ENCODE measurements at places on chromosomes 7 and 10.
A peak's percentile ranks its signal among the peaks of the same experiment; 100 is the strongest.

DNA sequence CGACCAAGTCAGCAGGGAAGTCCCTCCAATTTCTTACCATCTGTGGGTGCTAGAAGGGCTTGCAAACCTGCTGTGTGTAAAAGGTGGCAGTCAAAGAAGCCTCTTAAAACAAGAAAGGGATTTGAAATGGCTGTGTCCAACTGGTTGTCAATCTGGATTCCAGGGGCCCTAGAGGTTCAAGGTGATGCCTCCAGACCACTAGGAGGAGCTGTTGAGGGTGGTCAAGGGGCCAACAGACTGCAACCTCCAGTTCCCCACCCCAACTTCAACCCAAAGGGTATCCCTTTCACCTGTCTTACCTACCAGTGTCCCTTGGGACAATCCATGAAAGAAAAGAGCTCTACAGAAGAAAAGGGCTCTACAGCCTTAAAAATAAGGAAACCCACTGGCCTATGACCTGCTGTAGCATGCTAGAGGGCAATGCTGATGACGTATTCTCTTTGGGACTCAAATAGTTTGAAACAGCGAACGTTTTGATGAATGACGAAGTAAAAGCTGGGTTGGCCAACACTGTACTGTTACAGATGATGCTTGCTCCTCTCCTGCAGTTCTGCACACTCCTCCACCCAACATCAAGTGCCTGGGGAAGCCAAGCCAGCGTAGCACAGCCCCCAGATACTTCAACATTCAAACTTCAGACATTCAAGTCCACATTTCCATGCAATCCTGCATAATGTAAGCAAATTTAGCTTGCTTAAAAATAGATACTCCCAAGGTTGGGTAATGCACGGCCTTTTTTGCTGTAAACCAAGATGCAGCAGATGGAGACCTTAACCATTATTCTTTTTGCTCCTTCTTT, 45.9 kb upstream of the WDR11 start:
- no peak for DNase-seq

GRCh38 chr7:73964786-73965185, 63.2 kb upstream of the ELN start:
- no peak for DNase-seq

GRCh38 chr7:141115965-141116364, 42.1 kb downstream of the TMEM178B start:
- no peak for DNase-seq

GRCh38 chr7:47293884-47294555, 287.9 kb downstream of the TNS3 start:
- DNase-seq = no peak

- no peak for DNase-seq
Measured at GRCh38 chr10:44376472-44377099, 8.3 kb downstream of the CXCL12 start.

GRCh38 chr10:3811291-3811870, 26.4 kb upstream of the KLF6 start:
- DNase-seq = peak; percentile 95

DNA sequence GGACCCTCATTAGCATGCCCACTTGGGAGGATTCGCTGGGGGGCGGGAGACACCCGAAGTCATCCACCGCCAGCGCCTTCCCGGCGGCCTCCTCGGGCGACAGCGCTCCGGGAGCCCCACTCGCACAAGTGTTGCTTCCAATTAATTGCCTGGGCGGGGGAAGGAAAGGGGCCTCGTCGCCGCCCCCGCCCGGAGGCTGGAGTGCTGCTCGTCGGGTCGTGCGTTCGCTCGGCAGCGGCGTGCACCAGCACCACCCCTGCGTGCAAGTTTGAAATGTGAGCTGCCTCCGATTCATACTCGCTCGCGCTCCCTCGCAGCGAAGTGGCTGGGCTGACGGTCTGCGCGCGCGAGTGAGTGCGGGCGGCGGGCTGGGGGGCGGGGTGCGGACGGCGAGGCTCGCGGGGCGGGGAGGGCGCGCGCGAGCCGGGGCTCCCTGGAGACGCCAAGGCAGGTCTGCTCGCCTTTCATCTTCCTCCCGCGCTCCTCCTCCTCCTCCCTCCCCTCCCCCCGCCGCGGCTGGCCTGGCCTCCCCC, 104.6 kb upstream of the PPIF start:
- peak; percentile 89 for DNase-seq

- peak; percentile 39 for DNase-seq
Measured at GRCh38 chr7:151252961-151253711, 4.6 kb upstream of the SMARCD3 start.

- DNase-seq = no peak
Measured at GRCh38 chr10:47400251-47400650, 16.2 kb upstream of the ZNF488 start.

GRCh38 chr7:129855234-129855673, 97.5 kb downstream of the UBE2H start:
- DNase-seq = peak; percentile 79

DNA sequence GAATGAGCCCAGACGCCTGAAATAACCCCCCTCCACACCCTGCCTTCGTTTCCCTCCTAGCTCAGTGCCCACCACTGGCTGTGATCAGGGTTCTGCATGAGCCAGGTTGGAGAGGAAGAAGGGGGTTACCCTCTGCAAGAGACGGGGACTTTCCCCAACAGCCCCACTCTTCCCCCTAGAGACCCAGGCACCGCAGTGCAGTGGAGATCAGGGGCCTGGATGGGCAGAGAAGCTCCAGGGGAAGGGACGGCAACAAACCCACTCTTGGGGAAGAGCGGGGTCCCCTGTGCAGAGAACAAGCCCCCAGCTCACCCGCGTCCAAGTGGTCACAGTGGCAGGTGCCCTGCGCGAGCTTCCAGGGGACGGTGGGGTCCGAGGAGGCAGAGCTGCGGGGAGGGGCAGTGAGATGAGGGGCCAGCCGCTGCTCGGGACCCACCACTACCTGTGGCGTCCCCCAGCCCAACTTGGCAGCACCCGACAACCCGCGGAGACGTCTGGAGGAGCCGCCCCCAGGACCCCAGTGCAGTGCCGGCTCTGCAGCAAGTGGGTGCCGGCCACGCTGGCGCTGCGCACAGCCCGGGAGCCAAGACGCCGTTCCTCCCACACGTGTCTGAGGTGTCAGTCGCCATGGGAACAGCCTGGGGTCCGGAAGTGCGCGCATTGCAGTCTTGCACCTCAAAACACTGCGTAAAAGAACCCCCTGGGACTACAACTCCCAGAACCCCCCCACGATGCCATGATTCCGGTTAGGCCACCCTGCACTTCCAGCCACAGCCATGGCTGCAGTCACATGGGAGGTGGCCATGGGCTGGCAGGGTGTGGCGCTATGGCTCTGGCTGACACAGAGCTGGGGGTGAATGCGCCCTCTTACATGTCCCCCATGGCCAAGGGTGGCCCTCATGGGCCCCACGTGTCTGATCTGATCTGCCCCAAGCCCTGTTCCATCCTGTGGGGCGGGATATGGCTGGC, 45.8 kb upstream of the WIPI2 start:
- DNase-seq = no peak

DNA sequence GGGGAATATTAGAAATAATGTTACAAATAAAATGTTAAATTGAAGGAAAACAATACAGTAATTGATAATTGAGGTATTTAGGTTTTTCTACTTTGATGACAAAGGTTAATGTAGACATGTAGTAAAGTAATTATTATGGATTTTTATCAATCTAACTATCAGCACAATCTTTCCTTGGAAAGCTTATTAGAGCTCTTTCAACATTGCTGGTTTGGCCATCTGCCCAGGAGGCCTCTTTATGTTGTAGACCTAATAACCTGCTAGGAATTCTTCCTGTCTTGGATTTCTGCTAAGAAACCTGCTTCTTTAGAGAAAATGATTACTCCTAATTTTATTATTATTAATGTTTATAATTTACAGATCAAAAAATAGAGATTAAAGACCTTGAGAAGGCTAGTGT, 78.9 kb downstream of the CHRM2 start:
- peak; percentile 67 for DNase-seq

GRCh38 chr7:51847461-51848134, 531.0 kb upstream of the COBL start:
- DNase-seq = peak; percentile 42

- no peak for DNase-seq
Measured at GRCh38 chr10:86357041-86357440, 9.6 kb downstream of the GRID1 start.

DNA sequence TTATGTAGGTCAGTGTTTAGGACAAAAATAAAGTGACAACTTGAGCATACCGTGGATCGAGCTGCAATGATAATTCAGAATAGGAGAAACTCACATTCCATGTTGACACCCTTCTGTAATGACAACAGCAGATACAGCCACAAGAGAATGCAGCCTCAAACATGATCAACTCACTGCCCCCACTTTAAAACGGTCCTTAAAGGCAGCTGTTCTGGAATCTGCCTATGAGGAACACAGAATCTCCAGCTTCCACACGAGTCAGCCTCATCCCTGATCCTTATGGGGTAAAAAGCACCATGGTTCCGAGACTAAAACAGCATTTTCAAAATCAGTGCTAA, 32.5 kb upstream of the DAGLB start:
- no peak for DNase-seq

DNA sequence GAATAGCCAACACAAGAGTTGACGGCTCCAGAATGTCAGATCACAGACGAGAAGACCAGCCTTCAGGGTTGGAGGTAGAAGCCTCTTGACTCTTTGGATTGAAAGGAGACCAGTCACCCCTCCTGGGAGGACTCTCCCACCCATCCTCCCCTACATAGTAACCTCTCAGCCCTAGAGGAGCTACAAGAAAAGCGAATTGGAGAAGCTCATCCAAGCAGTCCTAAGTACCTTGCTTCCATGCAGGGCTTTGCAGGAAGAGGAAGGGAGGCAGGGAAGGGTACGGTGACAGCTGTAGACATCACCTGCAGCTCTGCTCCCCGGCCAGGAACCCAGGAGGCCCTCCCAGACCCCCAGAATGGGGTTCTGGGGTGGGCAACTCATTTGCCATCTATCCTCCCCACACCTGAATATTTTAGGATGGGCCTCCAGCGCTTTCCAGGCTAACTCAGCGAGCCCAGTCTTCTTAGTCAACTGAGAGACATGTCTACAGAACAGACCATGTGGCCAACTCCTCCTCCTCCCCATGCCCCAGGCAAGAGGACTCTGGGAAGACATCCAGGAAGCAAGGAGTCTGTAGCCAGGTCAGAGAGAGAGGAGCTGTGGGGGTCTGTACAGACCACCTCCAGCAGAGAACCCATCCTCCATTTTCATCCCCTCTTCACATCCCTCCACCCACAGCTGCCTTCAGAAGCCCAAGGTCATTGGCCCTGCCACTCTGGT, 55.6 kb upstream of the LBX1 start:
- no peak for DNase-seq

DNA sequence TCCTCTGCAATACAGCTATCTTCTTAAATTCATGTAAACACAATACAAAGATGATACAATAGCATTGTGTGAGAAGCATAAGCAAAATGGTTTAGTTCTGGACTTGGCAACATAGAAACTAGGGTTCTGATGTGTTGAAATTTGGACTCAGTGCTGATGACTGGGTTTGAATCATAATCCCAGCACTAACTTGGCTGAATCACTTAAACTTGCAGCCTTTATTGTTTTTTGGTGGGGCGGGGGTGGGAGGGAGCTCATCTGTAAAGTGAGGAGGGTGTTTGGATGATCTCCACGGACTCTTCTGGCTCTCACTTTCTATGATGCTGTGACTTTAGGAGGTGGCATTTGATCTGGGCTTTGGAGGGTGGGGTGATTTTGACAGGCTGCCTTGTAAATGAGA, 158.2 kb downstream of the WNT2 start:
- peak; percentile 29 for DNase-seq

DNA sequence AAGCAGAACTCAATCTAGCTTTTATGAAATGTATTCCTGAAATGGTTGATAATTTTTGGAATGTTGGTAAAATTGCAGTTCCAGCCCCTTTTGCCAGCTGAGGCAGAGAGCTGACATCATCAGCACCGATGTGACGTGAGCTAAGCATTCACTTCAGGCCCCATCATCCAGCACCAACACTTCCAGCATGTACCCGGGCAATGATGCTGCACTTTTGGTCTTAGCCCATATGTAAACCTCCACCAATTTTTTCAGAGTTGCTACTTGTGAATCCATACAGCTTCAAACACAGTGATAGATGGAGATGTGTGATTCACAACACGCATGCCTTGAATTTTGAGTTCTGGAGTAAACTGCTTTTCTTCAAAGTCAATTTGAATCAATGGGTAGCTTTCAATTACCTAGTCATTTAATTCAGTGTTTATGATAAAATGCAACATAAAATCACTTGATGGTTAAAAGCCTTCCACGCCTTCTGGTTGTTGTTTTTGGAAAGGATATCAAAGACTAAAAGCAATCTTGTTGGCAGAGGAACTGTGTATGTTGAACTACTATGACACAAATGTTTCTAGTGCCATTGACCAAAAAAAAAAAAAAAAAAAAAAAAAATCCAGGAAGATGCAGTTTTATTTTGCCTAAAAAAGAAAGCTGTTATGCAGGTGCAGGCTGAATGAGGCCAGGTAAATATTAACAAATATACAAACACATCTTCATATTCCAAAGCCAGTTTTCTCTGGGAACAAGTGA, 73.9 kb downstream of the NRP1 start:
- no peak for DNase-seq

GRCh38 chr7:54764861-54765260, 5.8 kb upstream of the SEC61G start:
- no peak for DNase-seq

DNA sequence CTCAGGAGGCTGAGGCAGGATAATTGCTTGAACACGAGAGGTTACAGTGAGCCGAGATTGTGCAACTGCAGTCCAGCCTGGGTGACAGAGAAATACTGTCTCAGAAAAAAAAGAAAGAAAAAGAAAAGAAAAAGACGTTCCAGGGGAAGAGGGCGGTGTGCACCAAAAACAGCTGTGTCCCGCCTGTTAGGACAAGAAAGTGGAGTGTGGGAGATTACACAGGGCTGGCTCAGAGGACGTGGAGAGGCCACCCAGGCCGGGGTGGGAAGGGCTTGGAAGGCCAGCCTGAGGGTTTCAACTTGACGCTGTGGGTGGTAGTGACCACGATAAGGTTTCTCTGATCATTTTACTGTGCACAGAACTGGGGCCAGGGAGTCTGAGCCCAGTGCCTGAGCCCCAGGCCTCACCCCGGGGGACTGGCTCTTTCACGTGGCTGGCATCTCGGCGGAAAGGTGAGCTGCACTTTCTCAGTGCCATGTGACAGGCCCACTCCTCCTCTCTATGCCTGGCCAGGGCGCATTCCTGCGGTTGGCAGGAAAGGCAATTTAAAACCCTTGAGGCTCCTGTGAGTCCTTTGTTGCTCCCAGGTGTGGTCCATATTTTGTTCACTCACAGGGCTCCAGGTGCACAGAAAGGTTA, 13.9 kb downstream of the RHBDD2 start:
- no peak for DNase-seq

GRCh38 chr10:93352638-93353383, 129.3 kb downstream of the MYOF start:
- peak; percentile 62 for DNase-seq

DNA sequence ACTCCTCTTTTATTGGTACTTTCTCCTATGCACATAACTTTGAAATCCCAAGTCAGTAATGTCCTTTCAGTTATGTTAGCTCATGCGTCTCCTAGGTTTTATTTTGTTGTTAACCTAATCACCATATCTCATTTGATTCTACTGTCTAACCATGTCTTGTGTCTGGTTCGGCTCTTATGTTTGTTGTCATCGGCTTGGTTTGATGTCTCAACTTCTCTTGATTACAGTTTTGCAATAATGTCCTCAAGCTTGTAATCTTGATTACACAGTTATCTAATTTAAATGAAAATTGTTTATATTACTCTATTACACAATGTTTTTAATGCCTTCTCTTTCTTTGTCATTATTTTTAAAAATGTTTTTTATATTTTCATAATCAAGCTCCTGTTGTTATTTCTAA, 35.9 kb upstream of the SEMA3A start:
- no peak for DNase-seq

- no peak for DNase-seq
Measured at GRCh38 chr10:120548210-120548609, 91.2 kb downstream of the PLPP4 start.

All from astrocyte of the hippocampus (primary cell).